Thoracic aorta endothelial cell (primary cell): ENCODE measurements at places on chromosomes 1 and 21. TPM values are rescaled to one million over a fixed set of nuclear protein-coding genes. Genes with fewer than 3 reads are reported as not detected.

GUCA2A gene
- not detected in 2 replicates for total RNA-seq

SOX13 gene
- 20.9 and 24.4 TPM in 2 replicates for total RNA-seq

LGALS8 gene
- 81.7 and 98.0 TPM in 2 replicates for total RNA-seq

GRHL3 gene
- total RNA-seq, result not detected in 2 replicates

HEYL gene
- not detected in 2 replicates for total RNA-seq

FAM72D gene
- 2.5 and 3.9 TPM in 2 replicates for total RNA-seq

CFH gene
- 48.2 and 61.8 TPM in 2 replicates for total RNA-seq

VWA5B1 gene
- not detected in 2 replicates for total RNA-seq

ARHGAP29 gene
- 333 and 361 TPM in 2 replicates for total RNA-seq

CD84 gene
- total RNA-seq, result not detected in 2 replicates

RHEX gene
- not detected in 2 replicates for total RNA-seq

CXADR gene
- 13.8 and 17.7 TPM in 2 replicates for total RNA-seq

LYPD8 gene
- total RNA-seq, result not detected in 2 replicates

PRR9 gene
- total RNA-seq, result not detected in 2 replicates

WNT4 gene
- 0.27 and 0.29 TPM in 2 replicates for total RNA-seq

RGS8 gene
- total RNA-seq, result not detected in 2 replicates

TTC34 gene
- 0.13 and 0.14 TPM in 2 replicates for total RNA-seq

HSD3B2 gene
- not detected in 2 replicates for total RNA-seq

MASP2 gene
- total RNA-seq, result 0.07 TPM in 1 of 2 replicates, not detected in the other

DTL gene
- 22.3 and 29.7 TPM in 2 replicates for total RNA-seq

CD52 gene
- not detected in 2 replicates for total RNA-seq

ASCL5 gene
- not detected in 2 replicates for total RNA-seq

CNR2 gene
- total RNA-seq, result not detected in 2 replicates

C1orf226 gene
- total RNA-seq, result 3.4 and 3.7 TPM in 2 replicates

OSCP1 gene
- 2.7 and 4.4 TPM in 2 replicates for total RNA-seq

ADAM30 gene
- total RNA-seq, result not detected in 2 replicates

ITGB2 gene
- total RNA-seq, result 0.07 TPM in 1 of 2 replicates, not detected in the other

BRDT gene
- not detected in 2 replicates for total RNA-seq

AADACL3 gene
- not detected in 2 replicates for total RNA-seq

KLHL21 gene
- total RNA-seq, result 28.3 and 31.5 TPM in 2 replicates

SH2D2A gene
- total RNA-seq, result 0.27 and 0.65 TPM in 2 replicates

GJA8 gene
- not detected in 2 replicates for total RNA-seq

NUAK2 gene
- total RNA-seq, result 0.86 and 0.93 TPM in 2 replicates

TBX15 gene
- under 0.01 and 0.07 TPM in 2 replicates for total RNA-seq

LMX1A gene
- total RNA-seq, result not detected in 2 replicates

USP1 gene
- 62.1 and 72.9 TPM in 2 replicates for total RNA-seq

TOMM40L gene
- total RNA-seq, result 12.6 and 14.9 TPM in 2 replicates

CCDC24 gene
- 1.9 and 2.4 TPM in 2 replicates for total RNA-seq

CR2 gene
- total RNA-seq, result not detected in 2 replicates

CHML gene
- 29.7 and 39.0 TPM in 2 replicates for total RNA-seq

UBIAD1 gene
- total RNA-seq, result 10.0 and 12.6 TPM in 2 replicates

IVL gene
- total RNA-seq, result not detected in 2 replicates

PYHIN1 gene
- not detected in 2 replicates for total RNA-seq

AHDC1 gene
- total RNA-seq, result 8.9 and 12.2 TPM in 2 replicates

HSD3B1 gene
- not detected in 2 replicates for total RNA-seq

CD244 gene
- total RNA-seq, result not detected in 2 replicates

FCGR3A gene
- total RNA-seq, result not detected in 2 replicates

CD160 gene
- total RNA-seq, result not detected in 2 replicates

FNBP1L gene
- total RNA-seq, result 63.6 and 68.6 TPM in 2 replicates

CDC42 gene
- 851 and 886 TPM in 2 replicates for total RNA-seq

MACO1 gene
- 26.1 and 27.0 TPM in 2 replicates for total RNA-seq
